ENCODE measurements at places on chromosomes 1 and 21. TPM values are rescaled to one million over a fixed set of nuclear protein-coding genes. Genes with fewer than 3 reads are reported as not detected.

DNA sequence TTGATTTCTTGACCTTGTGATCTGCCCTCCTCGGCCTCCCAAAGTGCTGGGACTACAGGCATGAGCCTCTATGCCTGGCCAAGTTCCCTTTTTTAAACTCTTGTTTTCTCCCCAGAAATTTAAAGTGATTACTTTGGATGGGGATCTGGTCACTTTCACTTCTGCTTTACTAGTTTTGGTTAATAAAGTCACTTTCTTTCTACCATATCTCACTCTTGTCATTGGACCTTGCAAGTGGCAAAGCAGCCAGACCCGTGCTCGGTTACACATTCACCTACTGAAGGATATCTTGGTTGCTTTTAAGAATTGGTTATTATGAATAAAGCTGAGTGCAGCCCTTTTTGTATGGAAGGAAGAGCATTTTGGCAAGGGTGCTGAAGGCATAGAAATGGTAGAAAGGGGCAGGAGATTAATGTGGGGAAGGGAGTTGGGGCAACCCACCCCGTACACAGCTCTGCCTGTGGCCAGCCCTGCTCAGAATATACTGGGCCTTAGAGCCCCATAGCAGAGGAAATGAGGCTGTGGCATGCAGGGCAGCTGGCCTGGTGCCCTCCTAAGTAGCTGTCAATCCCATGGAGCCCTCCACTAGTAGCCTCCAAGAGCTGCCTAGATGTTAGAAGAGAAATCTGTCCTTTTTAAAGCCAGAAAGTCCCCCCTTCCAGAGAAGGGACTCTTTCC, 40.7 kb downstream of the CD2 start:
- no peaks in the 10 kb centered on the region for H3K4me1 ChIP-seq
- no peaks in the 10 kb centered on the region for H3K36me3 ChIP-seq
- DNase-seq = no peak
- no peak overlapping the region for H3K4me3 ChIP-seq
- H3K27me3 ChIP-seq = no peaks in the 10 kb centered on the region

DNA sequence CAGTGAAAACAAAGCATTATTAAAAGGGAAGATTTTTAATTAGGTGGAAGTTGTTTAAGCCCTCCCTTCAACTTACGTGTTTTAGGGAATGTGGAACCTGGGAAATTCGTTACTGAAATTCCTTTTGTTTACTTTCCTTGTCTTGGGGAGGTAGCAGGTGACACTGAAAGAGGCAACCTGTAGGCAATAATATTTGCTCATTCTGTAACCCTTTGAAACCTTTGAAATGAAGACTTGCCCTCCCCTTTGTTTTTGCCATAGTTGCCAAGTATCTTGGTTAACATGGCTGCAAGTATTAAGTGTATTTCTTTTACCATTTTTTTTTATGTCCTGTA, 1.7 kb downstream of the MRPS6 start:
- no peak overlapping the region for H3K27ac ChIP-seq
- H3K4me3 ChIP-seq = no peak overlapping the region
- H3K36me3 ChIP-seq = no peaks in the 10 kb centered on the region
- no peaks in the 10 kb centered on the region for H3K27me3 ChIP-seq

- no peak for DNase-seq
- H3K36me3 ChIP-seq = peaks cover 5% of the 10 kb centered on the region
- no peaks in the 10 kb centered on the region for H3K27me3 ChIP-seq
- H3K4me1 ChIP-seq = peaks cover 4% of the 10 kb centered on the region
- H3K4me3 ChIP-seq = no peak overlapping the region
- no peak overlapping the region for H3K27ac ChIP-seq
Measured at GRCh38 chr1:225541383-225541782, 111.5 kb downstream of the ENAH start.

GRCh38 chr1:21396516-21396915, 43.4 kb upstream of the NBPF3 start:
- H3K27ac ChIP-seq = no peak overlapping the region
- H3K4me1 ChIP-seq = no peaks in the 10 kb centered on the region
- DNase-seq = no peak
- no peaks in the 10 kb centered on the region for H3K36me3 ChIP-seq
- H3K27me3 ChIP-seq = no peaks in the 10 kb centered on the region

- DNase-seq = no peak
- H3K27me3 ChIP-seq = no peaks in the 10 kb centered on the region
- no peaks in the 10 kb centered on the region for H3K36me3 ChIP-seq
- H3K4me1 ChIP-seq = peaks cover 24% of the 10 kb centered on the region
Measured at GRCh38 chr1:89660224-89661061, 27.5 kb downstream of the LRRC8C start.

DNA sequence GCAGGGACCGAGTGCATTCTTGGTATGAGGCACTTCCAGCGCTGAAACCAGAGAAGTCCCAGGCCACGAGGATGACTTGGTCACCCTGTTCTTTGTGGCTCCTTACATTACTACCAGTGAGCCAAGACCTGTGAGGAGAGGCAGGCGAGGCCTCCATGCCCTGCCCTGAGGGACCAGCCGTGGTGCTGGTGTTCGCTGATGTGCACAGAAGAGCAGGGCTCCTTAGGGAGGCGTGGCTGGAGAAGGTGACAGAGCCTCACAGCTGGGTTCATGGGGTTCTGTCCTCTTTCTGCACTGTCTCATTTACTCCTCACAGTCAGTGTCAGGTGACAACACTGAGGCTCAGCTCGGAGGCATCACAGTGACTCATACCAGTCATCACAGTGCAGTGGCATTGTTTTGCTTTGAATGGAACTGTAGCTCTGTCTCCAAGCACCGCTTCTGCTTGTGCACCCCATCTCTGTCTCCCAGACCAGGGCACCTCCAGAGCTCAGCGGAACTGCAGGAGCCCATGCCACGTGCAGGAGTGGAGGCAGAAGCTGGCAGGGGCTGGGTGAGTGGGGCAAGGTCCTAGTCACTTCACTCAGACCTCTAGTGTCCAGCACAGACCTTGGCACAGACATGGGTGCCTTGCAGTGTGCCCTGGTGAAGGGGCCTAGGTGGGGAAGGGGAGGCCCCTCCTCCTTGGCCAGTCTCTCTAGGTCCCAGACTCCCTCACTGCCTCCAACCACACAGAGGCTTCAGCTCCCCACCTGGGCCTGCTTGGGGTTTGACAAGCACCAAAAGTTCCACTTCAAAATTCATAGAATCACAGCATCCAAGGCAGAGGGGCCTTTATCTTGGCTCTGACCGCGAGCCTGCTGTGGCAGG, 310.9 kb downstream of the MATN1 start:
- H3K36me3 ChIP-seq = no peaks in the 10 kb centered on the region
- DNase-seq = no peak
- no peak overlapping the region for H3K27ac ChIP-seq
- no peaks in the 10 kb centered on the region for H3K27me3 ChIP-seq
- no peaks in the 10 kb centered on the region for H3K4me1 ChIP-seq
- no peak overlapping the region for H3K4me3 ChIP-seq

DNA sequence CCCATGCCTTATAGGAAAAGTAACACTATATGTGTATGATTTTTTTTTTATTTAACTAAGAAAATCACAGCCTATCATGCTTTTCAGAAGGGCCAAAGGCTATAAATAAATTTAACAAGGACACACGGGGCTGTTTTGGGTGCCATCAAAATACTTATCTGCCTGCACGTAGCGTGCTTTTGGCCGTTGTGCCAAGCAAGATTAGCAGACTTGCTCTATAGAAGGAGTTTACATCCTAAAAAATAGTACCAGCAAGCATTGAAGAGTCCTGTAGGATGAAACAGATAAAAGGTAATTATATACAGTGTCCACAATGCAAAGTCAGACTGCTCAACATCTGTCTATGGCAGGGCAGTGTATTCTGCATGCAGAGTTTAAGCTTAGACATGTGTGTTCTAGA, 3.7 kb downstream of the OLIG1 start:
- peaks cover 17% of the 10 kb centered on the region for H3K4me1 ChIP-seq
- H3K4me3 ChIP-seq = no peak overlapping the region
- no peak overlapping the region for H3K27ac ChIP-seq

GRCh38 chr21:42155045-42155855, 63.7 kb upstream of the ABCG1 start:
- H3K27ac ChIP-seq = no peak overlapping the region
- no peak overlapping the region for H3K4me3 ChIP-seq
- no peaks in the 10 kb centered on the region for H3K36me3 ChIP-seq
- H3K27me3 ChIP-seq = no peaks in the 10 kb centered on the region

- no peaks in the 10 kb centered on the region for H3K4me1 ChIP-seq
- peaks cover 19% of the 10 kb centered on the region for H3K36me3 ChIP-seq
- DNase-seq = no peak
- no peak overlapping the region for H3K27ac ChIP-seq
Measured at GRCh38 chr1:17427696-17428660, 11.5 kb downstream of the RCC2 start.

GRCh38 chr1:6443339-6444115, 19.0 kb downstream of the ESPN start:
- H3K36me3 ChIP-seq = no peaks in the 10 kb centered on the region
- no peaks in the 10 kb centered on the region for H3K4me1 ChIP-seq
- no peak overlapping the region for H3K27ac ChIP-seq
- DNase-seq = no peak

- DNase-seq = no peak
- no peak overlapping the region for H3K4me3 ChIP-seq
- no peaks in the 10 kb centered on the region for H3K27me3 ChIP-seq
- H3K36me3 ChIP-seq = no peaks in the 10 kb centered on the region
- H3K27ac ChIP-seq = no peak overlapping the region
Measured at GRCh38 chr1:241208910-241209379, 148.1 kb downstream of the RGS7 start.

DNA sequence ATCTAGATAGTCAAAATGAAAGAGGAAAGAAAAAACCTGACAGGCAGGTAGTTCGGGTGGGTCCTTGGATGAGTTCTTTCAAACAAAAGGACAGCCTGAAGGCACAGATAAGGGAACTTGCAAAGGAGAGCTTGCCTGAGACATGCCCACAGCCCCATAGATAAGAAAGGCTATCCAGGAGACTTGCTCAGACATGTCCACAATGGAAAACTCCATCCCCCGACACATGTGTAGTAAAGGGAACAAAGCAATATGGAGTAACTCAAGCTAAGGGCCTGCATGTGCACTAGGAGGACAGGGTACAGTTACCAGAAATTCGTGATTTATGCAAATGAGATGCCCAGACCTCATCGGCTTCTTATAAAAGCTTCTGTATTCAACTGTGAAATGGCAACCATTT, 281.5 kb downstream of the NEGR1 start:
- H3K27ac ChIP-seq = no peak overlapping the region
- H3K4me1 ChIP-seq = no peaks in the 10 kb centered on the region
- no peaks in the 10 kb centered on the region for H3K27me3 ChIP-seq
- no peaks in the 10 kb centered on the region for H3K36me3 ChIP-seq
- H3K4me3 ChIP-seq = no peak overlapping the region

GRCh38 chr1:237269938-237270337, 228.0 kb downstream of the RYR2 start:
- H3K27me3 ChIP-seq = no peaks in the 10 kb centered on the region
- H3K36me3 ChIP-seq = no peaks in the 10 kb centered on the region
- no peak overlapping the region for H3K4me3 ChIP-seq
- no peak for DNase-seq
- H3K4me1 ChIP-seq = peaks cover 5% of the 10 kb centered on the region

DNA sequence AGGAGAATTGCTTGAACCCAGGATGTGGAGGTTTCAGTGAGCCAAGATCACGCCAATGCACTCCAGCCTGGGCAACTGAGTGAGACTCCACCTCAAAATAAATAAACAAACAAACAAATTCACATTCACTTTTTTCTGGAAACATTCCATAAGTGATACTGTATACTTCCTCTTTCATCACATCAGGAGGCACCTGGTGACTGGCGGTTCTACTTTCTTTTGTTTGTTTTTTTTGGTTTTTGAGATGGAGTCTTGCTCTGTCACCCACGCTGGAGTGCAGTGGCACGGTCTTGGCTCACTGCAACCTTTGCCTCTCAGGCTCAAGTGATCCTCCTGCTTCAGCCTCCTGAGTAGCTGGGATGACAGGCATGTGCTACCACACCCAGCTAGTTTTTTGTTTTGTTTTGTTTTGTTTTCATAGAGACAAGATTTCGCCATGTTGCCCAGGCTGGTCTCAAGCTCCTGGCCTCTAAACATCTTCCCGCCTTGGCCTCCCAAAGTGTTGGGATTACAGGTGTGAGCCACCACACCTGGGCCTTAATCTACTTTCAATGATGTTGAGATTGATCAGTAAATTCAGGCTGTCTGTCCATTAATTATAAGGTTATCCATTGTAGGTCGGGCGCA, 10.7 kb downstream of the HAPLN2 start:
- no peak for DNase-seq
- no peak overlapping the region for H3K4me3 ChIP-seq
- H3K36me3 ChIP-seq = no peaks in the 10 kb centered on the region

- no peak for DNase-seq
- H3K4me1 ChIP-seq = no peaks in the 10 kb centered on the region
- H3K27ac ChIP-seq = no peak overlapping the region
- H3K4me3 ChIP-seq = no peak overlapping the region
- H3K27me3 ChIP-seq = no peaks in the 10 kb centered on the region
Measured at GRCh38 chr1:42730988-42731387, 9.0 kb downstream of the CLDN19 start.

DNA sequence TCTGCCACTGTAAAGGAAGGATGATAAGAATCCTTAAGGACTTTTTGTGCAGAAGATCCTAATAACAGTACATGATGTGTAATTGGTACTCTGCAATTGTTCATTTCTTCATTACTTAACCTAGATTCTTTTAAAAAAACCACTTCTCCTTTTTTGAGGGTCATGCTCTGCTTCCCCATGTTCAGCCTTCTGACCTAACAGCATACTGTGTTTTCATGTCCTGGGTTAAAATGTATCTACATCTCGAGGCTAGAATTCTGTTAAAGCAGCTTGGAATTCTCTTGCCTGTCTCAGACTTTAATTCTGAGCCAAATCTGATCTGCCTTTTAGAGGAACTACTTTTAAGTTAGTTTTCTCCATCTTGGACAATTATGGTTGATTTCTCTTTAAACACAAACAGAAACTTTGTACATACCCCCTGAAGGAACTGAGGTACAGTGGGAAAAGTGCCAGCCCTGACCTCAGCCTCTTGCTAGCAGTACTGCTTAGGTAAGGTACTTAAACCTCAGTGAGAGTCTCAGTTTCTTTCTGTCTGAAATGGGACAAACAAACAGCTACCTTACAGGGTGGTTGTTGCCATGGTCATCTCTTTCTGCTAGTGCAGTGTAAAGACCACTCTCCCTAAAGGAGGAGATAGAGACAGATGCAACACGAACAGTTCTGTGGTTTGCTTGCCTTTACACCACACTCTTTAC, 103.2 kb upstream of the DYNLT5 start:
- H3K27ac ChIP-seq = no peak overlapping the region
- H3K4me3 ChIP-seq = no peak overlapping the region
- H3K36me3 ChIP-seq = no peaks in the 10 kb centered on the region
- no peaks in the 10 kb centered on the region for H3K27me3 ChIP-seq

- no peak overlapping the region for H3K27ac ChIP-seq
- no peaks in the 10 kb centered on the region for H3K36me3 ChIP-seq
- no peak overlapping the region for H3K4me3 ChIP-seq
- no peaks in the 10 kb centered on the region for H3K27me3 ChIP-seq
- no peaks in the 10 kb centered on the region for H3K4me1 ChIP-seq
- DNase-seq = no peak
Measured at GRCh38 chr1:14262637-14263036, 335.8 kb upstream of the KAZN start.

LIPI gene
- total RNA-seq = not detected

VWA5B1 gene
- total RNA-seq = 0.40 TPM

FCGR2B gene
- total RNA-seq = 6.8 TPM

NBPF6 gene
- total RNA-seq = not detected

PIGC gene
- 17.9 TPM for total RNA-seq

MPZ gene
- 5.1 TPM for total RNA-seq

IVL gene
- not detected for total RNA-seq

PGBD5 gene
- total RNA-seq = 2.0 TPM

INSRR gene
- not detected for total RNA-seq

LBR gene
- total RNA-seq = 48.1 TPM

SH2D1B gene
- total RNA-seq = 1.5 TPM

CITED4 gene
- 15.1 TPM for total RNA-seq

PPM1J gene
- total RNA-seq = not detected

SELENBP1 gene
- 282 TPM for total RNA-seq

NTMT2 gene
- total RNA-seq = not detected

SDCCAG8 gene
- total RNA-seq = 96.7 TPM

CD34 gene
- 81.9 TPM for total RNA-seq

CLCA1 gene
- total RNA-seq = 0.15 TPM

All from lung (tissue), 17 donors.